ENCODE measurements at places on chromosomes 16 and 17.

GRCh38 chr17:74543891-74544760, 1.8 kb downstream of the CD300C start:
- no peak for DNase-seq

GRCh38 chr17:56130631-56131030, 22.6 kb upstream of the ANKFN1 start:
- DNase-seq, result no peak

- DNase-seq, result no peak
These were observed 50.3 kb downstream of the PIPOX start for GRCh38 chr17:29093090-29093871.

DNA sequence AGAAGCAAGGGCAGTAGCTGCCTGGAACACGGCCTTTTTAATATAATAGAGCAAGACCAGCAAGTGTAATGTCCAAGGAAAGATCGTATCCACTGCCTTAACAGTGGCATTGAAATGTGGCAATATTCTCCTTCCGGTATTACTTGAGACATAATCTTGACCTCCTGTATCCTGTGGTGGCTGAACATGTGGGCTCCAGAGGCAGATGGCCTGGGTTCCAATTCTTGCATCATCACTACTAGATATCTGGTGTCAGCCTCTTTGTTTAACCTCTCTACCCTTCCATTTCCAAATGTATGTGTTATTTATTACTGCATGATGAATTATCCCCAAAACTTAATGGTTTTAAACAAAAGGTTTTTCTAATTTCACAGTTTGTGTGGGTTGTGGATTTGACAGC, 3.5 kb upstream of the CDYL2 start:
- DNase-seq, result no peak

DNA sequence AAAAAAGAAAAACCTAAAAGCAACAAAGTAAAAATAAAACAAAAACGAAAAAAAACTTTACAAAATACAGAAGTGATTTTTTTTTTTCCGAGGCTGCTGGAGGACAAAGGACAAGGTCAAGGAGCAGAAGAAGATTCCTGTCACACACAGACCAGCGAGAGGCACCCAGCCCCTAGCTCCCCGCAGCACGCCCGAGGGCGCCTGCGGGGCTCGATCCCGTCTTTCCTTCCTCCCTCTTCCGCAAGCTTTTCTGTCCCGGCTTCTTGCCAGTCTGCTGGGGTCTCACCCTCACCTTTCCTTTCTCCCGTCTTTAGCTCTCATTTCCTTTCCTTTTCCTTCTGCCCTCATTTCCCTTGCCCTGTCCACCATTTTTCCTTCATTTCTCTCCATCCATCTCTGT, 66.1 kb upstream of the DNAH17 start:
- no peak for DNase-seq

DNA sequence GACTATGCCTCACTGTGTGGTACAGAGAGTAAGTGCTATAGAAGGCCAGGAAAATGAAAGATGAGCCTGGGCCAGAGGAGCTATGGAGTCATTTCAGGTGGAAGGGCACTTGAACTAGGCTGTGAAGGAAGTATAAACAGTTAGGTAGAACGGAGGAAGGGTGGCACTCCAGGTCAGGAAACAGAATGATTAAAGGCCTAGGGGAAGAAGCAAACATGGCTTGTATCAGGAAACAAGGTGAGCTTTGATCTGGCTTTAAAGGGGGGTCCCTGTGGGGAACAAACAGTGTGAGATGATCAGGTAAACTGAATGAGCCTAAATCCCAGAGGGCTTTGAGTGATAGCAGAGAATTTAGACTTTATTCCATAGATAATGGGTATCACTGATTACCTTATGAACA, 16.9 kb downstream of the MAP3K3 start:
- DNase-seq, result no peak

GRCh38 chr16:80300876-80301275, 239.9 kb upstream of the DYNLRB2 start:
- no peak for DNase-seq
